ENCODE measurements at places on chromosomes 6 and 20. TPM values are rescaled to one million over a fixed set of nuclear protein-coding genes. Genes with fewer than 3 reads are reported as not detected.

Gene TNFRSF6B
- 8.2 TPM for total RNA-seq

Gene ADGRF5
- 0.37 TPM for total RNA-seq

Gene SFTA2
- not detected for total RNA-seq

Gene CDSN
- not detected for total RNA-seq

Gene DOK5
- 5.3 TPM for total RNA-seq

Gene SLC22A2
- not detected for total RNA-seq

Gene GPX5
- total RNA-seq, result not detected

Gene C20orf141
- total RNA-seq, result not detected

Gene SPAG4
- 6.5 TPM for total RNA-seq

Gene COL21A1
- total RNA-seq, result 5.3 TPM

Gene PAQR8
- 4.1 TPM for total RNA-seq

Gene ELOVL4
- 8.4 TPM for total RNA-seq

Gene RAD21L1
- total RNA-seq, result not detected

Gene RTN4IP1
- total RNA-seq, result 5.5 TPM

Gene FOXF2
- total RNA-seq, result 5.5 TPM

Gene EFCAB8
- total RNA-seq, result under 0.01 TPM

Gene CST8
- total RNA-seq, result not detected

Gene SNAP25
- 4.5 TPM for total RNA-seq

Gene WFDC10A
- 0.73 TPM for total RNA-seq

Gene CFB
- 10.7 TPM for total RNA-seq

Gene DNAH8
- not detected for total RNA-seq

Gene ELOVL2
- 0.39 TPM for total RNA-seq

Gene NINL
- total RNA-seq, result 4.8 TPM

Gene IMPG1
- total RNA-seq, result not detected

Gene LINC00237
- total RNA-seq, result not detected

Gene DNAAF9
- total RNA-seq, result 11.5 TPM

Gene SLC26A8
- total RNA-seq, result under 0.01 TPM

Gene C2
- 0.59 TPM for total RNA-seq

Gene NHLRC1
- 2.0 TPM for total RNA-seq

Gene SF3B5
- 154 TPM for total RNA-seq

Gene TRIM40
- total RNA-seq, result not detected

Gene NUDT3
- total RNA-seq, result 31.7 TPM

Gene TUBB
- total RNA-seq, result 819 TPM
